ENCODE measurements at places on chromosomes 12 and 14.

DNA sequence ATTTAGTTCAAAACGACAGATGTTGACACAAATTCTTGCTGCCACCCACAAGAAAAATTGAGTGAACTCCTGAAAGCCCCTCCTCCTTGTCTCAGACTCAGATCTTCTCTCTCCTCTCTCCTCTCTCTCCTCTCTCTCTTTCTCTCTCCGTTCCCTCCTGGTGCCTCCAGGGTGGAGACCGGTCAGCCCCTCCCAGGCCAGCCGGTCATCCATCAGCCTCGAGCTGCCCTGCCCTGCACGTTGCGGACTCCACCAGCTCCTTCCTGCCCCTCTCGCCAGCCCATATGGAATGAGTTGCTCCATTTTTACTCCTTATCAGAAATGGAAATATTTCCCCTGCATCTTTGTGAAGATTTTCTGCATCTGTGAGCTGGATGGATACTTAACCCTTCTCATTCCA is 103.8 kb downstream of the TBX5 start:
- DNase-seq = no peak

- DNase-seq = no peak
Measured at GRCh38 chr14:59126714-59127436, 61.6 kb upstream of the DAAM1 start.

DNA sequence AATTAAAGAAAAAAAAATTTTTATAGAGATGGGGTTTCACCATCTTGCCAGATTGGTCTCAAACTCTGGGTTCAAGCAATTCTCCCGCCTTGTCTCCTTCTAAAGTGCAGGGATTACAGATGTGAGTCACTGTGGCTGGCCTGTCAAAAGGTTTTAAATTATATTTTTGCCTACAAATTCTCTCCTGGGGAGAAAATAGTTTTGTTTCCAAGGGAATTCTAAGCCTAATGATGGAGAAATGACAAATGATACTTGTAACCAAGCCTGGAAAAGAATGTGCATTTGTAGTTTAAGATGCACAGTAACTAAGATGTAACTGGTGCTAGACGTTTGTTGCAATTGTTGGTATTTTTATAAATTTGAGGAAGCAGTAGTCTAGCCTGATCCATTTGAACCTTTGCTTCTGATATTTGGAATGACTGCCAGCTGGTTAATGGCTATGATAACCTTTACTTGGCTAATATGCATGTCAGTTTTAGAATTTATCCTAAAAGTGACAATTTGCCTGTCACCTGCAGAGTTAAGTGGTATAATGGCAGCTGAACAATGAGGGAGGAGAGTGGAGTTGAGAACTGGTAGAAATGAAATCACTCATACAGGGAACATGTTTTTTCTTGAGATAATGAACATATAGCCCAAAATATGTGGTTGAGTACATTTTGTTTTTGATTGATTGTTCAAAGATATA is 148.0 kb downstream of the FUT8 start:
- DNase-seq = no peak

GRCh38 chr12:131076791-131077747 is 123.4 kb downstream of the ADGRD1 start:
- DNase-seq = no peak

- DNase-seq = no peak
Measured at GRCh38 chr12:101891462-101891971, 14.1 kb downstream of the DRAM1 start.

GRCh38 chr12:29581631-29582030 is 84.1 kb upstream of the OVCH1 start:
- DNase-seq = no peak

DNA sequence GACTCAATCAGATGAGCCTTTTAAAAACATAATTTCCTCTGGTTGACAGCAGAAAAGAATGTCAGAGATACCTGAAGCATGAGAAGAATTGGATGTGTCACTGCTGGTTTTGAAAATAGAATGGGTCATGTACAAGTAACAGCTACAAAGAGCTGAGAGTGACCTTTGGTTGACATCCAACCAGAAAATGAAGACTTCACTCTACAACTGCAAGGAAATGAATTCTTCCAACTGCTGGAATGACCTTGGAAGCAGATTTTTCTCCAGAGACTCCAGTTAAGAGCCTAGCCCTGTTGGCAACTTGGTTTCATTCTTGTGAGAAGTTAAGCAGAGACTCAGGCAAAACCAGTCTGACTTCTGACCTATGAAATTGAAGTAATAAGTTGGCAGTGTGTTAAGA is 505.9 kb downstream of the SLC16A7 start:
- no peak for DNase-seq

DNA sequence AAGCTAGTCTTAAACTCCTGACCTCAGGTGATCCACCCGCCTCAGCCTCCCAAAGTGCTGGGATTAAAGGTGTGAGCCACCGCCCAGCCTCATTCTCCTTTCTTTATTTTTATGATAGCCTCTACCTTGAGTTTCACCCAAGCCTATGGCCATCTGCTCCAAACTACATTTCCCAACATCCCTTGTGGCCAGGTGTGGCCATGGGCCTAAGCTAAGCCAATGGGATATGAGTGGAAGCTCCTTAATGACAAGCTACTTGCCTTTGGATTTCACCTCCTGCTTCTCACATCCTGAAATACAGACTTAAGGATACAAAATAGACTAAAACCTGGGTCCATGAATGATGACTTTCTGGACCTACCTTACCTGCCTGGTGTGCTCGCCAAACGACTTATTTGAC is 46.2 kb downstream of the DPF3 start:
- DNase-seq = no peak

DNA sequence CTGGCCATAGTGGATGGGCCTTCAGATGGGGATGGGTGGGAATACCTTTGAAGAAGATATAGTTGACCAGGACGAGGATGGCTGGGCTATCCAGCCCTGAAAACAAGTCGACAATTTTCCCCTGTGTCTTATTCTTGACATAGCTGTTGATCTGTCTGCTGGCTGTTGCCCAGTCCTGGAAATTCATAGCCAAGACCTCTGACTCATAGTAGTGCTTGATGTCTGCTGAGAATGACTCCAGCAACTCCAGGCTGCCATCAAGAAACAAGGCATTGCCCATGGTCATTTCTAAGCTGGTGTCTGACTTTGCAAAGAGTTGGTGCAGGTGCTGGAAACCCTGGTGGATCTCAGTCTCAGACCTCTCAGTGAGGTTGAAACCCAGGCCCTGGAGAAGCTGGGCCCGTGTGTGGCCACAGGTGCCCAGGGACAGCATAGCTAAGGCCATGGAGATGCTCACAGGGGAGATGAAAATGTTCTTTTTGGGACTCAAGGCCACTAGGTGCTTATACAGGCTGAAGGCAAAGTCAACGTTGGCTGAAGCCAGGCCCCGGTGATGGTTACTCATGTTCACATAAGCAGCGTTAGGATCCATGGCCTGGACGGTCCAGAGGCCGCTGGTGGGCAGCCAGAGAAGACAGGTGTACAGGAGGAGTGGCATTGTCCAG is 9.0 kb downstream of the SERPINA6 start:
- no peak for DNase-seq

DNA sequence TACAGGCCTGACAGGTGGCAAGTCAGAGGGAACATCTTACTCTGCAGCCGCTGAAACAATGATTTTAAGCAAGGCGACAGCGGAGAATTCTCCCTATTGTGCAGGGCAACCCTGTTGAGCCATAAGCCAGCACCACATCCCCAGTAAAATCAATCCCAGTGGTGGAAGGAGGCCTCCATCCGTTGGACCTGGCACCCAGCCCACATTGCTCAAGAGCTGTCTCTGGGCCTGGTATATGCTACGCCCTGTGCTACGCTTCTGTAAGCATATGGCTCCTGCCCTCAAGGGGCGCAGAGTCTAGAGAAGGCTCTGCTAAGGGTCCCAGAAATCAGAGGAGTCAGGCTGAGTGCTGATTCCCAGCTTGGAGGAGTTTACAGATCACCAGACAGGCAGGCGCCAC is 265.5 kb downstream of the CACNA1C start:
- no peak for DNase-seq

GRCh38 chr12:63362791-63363190 is 211.8 kb upstream of the AVPR1A start:
- DNase-seq = no peak

DNA sequence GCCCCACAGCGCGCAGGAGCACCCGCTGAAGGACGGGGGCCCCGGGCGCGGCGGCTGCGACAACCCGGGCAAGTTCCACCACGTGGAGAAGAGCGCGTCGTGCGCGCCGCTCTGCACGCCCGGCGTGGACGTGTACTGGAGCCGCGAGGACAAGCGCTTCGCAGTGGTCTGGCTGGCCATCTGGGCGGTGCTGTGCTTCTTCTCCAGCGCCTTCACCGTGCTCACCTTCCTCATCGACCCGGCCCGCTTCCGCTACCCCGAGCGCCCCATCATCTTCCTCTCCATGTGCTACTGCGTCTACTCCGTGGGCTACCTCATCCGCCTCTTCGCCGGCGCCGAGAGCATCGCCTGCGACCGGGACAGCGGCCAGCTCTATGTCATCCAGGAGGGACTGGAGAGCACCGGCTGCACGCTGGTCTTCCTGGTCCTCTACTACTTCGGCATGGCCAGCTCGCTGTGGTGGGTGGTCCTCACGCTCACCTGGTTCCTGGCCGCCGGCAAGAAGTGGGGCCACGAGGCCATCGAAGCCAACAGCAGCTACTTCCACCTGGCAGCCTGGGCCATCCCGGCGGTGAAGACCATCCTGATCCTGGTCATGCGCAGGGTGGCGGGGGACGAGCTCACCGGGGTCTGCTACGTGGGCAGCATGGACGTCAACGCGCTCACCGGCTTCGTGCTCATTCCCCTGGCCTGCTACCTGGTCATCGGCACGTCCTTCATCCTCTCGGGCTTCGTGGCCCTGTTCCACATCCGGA is 1.4 kb downstream of the FZD10 start:
- no peak for DNase-seq
